ENCODE measurements at places on chromosomes 16 and 17.
A peak's percentile ranks its signal among the peaks of the same experiment; 100 is the strongest.

DNA sequence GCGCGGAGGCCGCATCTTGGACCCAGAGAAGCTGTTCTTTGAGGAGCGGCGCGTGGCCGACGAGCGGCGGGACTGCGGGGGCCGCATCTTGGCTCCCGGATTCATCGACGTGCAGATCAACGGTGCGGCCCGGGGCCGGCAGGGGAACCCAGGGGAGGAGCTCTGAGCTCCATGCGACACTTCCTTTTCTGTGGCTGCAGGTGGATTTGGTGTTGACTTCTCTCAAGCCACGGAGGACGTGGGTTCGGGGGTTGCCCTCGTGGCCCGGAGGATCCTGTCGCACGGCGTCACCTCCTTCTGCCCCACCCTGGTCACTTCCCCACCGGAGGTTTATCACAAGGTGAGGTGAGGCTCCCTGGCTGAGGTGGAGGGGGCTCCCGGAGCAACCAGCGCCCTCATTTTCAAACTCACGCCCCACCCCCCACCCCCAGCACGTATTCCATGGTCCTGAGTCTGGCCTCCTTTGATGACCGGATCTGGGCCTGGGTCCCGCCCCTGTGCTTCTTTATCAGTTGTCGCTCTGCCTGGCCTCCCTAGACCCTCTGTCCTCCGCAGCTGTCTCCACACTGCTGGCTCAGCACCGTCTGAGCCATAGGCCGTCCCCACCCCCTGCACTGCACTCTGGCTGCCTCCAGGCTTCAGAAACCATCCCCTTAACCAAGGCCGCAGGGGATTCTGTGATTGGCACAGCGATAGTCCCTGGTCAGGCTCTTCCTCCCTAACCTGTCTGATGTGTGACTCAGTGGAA lies 787 bp downstream of the AMDHD2 start:
- peak; percentile 79 for DNase-seq

DNA sequence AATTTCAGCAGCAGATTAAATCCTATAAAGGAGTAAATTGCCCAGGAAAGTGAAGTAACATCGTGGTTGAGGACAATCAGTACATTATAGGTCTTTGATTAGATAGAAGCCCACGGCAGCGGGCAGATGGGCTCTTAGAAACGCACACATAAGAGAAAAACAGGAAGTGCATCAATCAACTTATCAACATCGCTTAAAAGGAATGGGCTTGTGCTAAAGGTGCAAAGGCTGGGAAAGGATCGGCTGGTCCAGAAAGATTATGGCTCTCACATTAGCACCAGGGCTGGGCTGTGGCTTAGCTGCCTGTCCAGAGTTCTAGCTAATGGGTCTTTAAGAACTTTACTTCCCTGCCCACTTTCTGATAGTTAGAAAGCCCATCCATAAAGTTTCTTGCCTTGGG lies 292.0 kb upstream of the TNRC6C start:
- DNase-seq: no peak

- no peak for DNase-seq
Measured at GRCh38 chr16:54240271-54241129, 46.1 kb downstream of the IRX3 start.

GRCh38 chr16:84242839-84243238 lies 3.0 kb upstream of the KCNG4 start:
- no peak for DNase-seq

- no peak for DNase-seq
Measured at GRCh38 chr17:66987059-66987616, 22.6 kb downstream of the CACNG4 start.

- DNase-seq: no peak
Measured at GRCh38 chr16:4140652-4141051, 24.4 kb upstream of the ADCY9 start.

- DNase-seq: no peak
Measured at GRCh38 chr16:6081320-6081976, 983.9 kb upstream of the EEF2KMT start.

DNA sequence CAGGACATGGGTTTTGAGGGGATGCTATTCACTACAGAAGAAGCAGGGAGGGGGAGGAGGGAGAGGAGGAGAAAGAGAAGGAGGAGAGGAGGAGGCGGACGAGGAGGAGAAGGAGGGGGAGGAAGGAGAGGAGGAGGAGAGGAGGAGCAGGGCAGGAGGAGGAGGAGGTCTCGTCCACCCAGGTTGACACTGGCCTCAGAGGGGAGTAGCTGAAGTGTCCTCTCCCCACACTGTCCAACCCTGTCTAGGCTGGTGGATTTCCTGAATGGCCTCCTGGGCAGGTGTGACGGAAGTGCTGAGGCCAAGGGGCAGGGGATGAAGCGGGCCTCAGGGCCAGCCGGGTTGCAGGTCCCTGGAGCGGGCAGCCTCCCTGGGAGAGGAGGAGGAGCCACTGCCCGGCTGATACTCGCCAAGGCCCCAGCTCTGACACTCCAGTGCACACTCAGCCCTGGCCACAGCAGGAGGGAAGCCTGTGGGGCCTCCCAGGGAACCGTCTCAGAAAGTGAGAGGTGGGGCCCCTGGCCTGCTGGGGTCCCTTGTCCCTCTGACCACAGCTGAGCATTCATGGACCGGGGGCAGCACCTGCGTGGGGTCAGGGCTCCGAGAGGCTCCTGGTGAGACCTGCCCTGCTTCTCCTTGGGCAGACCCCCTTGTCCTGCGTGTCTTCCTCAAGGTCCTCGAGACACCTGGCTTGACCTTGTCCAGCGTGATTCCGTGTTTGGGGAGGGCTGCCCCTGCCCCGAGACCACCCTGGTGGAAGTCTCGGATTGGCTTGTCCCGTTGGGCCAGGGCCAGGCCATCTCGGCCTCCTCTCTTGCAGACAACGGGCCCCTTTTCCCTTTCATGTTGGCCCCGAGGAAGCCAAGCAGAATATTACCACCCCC lies 200.6 kb upstream of the CIBAR2 start:
- no peak for DNase-seq

GRCh38 chr17:8069587-8069860 lies 18.0 kb downstream of the ALOX12B start:
- DNase-seq: no peak

- DNase-seq: peak; percentile 55
Measured at GRCh38 chr17:68346448-68346847, 55.2 kb downstream of the ARSG start.

DNA sequence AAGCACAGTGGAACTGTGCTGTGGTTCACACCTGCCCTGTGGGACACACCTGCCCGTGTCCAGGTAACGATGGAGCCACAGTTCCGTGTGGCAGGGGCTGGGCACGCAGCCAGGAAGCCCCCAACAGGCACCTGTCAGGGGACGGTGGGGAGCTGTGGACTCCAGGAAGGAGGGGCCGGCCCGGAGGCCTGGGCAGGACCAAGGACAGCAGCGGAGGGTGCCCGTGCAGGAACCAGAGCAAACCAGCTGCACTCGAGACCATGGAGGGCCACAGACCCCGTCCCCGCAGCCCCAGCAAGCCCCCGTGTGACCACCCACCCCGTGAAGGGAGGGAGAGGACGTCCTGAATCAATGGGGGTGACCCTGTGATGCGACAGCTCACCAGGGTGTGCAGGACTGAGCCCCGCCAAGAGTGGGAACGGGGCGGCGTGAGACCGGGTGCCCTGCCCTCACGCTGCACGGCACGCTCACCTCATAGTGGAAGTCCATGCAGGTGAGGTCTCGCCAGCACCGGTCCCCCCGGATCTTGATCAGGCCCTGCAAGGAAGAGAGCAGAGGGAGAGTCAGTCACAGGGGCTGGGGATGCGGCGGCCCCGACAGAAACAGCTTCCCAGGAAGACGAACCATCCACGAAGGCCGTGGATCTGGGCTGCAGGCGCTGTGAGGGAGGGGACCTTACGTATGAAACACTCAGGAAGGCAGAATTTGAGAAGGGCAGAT lies 78.1 kb downstream of the LMF1 start:
- DNase-seq: no peak

GRCh38 chr16:1102921-1103635 lies 7.0 kb upstream of the C1QTNF8 start:
- DNase-seq: peak; percentile 70

DNA sequence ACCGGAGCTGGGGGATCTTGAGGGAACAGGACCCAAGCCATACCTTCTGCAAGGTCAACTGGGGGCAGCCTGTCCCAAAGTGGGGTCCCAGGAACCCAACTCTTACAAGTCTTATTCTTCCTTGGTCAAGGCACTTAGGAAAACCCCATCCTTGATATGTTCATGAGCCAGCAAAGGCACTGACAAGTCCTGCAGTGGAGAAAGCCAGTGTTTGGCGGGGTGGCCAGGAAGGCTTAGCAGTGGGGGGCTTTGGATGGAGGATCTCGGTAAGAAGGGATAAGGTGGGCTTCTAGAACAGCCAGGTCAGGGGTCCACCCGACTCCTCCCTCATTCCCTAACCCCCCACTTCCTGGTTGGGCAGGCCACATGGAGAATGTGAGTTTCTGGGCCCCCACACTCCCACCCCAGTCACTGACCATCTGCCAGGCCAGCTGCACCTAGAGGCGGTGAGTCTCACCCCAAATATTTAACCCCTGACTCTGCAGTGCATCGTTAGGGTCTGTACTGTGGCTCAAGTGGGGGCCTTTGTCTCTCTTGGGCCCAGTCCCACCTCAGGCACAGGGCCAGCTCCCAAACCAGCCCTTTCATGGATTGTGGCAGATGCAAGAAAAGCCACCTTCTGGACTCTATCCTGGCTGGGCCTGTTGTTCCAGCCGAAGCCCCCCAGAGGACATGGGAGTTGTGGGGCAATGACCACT lies 22.3 kb downstream of the PPL start:
- DNase-seq: no peak

DNA sequence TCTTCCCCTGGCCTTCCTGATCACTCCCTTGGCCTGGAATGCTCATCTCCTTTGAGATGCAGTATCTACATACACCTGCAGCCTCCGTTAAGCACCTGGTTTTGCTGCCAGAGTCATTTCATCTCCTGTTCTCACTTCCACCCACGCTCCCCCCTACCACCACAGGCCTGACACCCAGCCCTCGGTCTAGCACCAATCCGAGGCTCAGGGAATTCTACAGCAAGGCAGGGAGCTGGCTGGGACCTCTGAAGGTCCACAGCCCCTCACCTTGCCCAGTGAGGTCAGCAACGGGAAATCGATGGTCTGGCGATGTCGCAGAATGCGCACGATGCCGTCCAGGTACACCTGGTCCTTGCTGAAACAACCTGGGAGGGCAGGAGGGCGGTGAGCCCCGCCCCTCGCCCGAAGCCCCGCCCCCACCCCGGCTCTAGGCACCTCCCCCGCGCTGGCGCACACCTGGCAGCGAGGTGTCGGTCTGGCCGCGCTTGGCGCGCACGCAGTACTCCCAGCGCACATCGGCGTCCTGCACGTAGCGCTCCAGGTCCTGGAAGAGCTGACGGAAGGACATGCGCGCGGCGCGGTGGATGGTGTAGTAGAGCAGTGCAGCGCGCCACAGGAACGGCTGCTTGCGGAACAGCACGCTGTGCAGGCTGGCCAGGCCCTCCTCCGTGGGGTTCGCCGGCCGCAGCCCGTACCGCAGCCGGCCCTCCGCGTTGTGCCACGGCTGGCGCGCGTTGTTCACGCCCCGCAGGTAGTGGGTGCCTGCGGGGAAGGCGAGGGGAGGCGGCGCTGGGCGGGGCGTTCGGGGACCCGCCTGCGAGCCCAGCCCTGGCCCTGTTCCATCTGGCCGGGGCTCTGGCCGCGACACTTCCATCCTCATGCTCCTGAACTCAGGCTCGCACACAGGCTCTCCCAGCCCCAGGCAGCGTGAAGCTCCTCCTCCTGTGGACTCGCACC lies 5.7 kb downstream of the MATCAP1 start:
- no peak for DNase-seq

DNA sequence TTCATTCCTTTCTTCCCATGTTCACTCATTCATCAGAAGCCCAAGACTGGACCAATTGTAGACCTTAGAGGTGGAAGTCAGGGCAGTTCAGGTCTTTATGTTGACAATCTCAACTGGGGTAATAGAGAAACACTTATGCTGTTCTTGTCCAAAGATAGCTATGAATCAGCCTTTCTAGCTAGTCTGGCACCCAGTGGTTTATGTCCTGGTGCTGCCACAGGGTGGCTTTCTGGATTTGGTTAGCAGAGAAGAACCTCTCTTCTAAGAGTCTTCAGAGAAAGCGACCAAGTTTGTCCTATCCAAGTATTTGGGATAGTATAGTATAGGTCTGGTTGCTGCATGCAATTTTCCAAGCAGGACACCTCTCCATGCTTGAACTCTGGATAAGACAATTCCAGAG lies 83.3 kb downstream of the NOG start:
- no peak for DNase-seq

DNA sequence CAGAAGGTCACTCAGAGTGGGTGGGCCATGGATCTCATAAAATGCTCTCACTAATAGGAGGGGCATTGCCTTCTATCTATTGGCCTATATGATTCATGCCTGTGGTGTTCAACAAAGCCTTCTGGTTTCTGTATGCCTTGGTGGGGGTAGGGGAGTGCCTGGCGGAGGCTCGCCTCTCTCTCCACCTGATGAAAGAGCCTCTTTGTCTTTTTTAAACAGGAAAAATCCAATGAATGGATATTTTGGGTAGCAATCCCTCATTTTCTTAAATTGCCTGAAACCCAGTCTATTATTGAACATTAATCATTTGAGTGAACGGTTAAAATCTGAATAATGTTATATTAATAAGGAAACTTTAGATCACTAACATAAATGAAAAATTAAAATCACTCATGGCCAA lies 90.6 kb downstream of the TOX3 start:
- DNase-seq: no peak

DNA sequence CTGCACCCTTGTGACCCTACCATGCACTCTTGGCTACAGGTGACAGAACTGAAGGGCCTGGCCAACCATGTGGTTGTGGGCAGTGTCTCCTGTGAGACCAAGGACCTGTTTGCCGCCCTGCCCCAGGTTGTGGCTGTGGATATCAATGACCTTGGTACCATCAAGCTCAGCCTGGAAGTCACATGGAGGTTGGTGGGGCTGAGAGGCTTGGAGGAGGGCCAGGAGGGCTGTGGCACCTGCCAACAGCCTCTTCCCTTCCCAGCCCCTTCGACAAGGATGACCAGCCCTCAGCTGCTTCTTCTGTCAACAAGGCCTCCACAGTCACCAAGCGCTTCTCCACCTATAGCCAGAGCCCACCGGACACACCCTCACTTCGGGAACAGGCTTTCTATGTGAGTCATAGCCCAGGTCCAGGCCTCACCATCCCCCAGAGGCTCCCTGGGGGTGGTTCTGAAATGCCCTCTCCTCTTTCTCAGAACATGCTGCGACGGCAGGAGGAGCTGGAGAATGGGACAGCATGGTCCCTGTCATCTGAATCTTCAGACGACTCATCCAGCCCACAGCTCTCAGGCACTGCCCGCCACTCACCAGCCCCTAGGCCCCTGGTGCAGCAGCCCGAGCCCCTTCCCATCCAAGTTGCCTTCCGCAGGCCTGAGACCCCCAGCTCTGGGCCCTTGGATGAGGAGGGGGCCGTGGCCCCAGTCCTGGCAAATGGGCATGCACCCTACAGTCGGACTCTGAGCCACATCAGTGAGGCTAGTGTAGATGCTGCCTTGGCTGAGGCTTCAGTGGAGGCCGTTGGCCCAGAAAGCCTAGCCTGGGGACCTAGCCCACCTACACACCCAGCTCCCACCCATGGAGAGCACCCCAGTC lies 13.0 kb downstream of the RIPOR1 start:
- no peak for DNase-seq

GRCh38 chr16:66894948-66895688 lies 14.8 kb downstream of the PDP2 start:
- DNase-seq: peak; percentile 40

GRCh38 chr16:72311426-72311825 lies 139.5 kb upstream of the PMFBP1 start:
- DNase-seq: no peak

All from memory B cell (primary cell).